ENCODE measurements at places on chromosomes 11 and 22. TPM values are rescaled to one million over a fixed set of nuclear protein-coding genes. Genes with fewer than 3 reads are reported as not detected.

DNA sequence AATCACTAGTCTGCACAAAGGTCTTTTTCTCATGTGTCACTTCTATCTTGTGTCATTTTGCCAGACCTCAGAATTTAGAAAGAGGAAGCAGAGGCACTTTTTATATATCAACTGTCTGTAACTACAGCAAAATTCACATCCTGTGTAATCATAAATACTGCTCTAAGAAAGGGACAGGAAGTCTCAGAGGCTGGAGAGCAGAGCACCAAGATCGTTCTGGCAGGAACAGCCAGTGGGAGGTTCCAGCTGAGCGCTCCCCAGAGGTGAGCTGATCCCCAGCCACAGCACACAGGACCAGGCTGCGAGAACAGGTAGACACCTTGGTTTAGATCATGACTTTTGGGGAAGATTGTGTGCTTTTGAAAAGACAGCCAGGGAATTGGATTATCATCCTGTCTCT lies at the start of gene MS4A7:
Gene MS4A7 (plus strand): TSS at position 179 of the 400 bp plus-strand sequence. CDS start 4,610 bp downstream, outside the sequence.
- no peak within 1 kb of the TSS for H3K27ac ChIP-seq
- peaks cover 7% of the 10 kb centered on the region for H3K4me1 ChIP-seq
- H3K4me3 ChIP-seq, result no peak within 1 kb of the TSS

- no peaks in the 10 kb centered on the region for H3K27me3 ChIP-seq
- no peak overlapping the region for H3K27ac ChIP-seq
- no peak for DNase-seq
- H3K36me3 ChIP-seq, result no peaks in the 10 kb centered on the region
- no peak overlapping the region for H3K4me3 ChIP-seq
Observed at GRCh38 chr22:23147617-23148387, 2.5 kb downstream of the RAB36 start.

GRCh38 chr22:28799606-28800307 lies 612 bp downstream of the XBP1 start:
- DNase-seq, result peak; percentile 38
- H3K36me3 ChIP-seq, result peaks cover 45% of the 10 kb centered on the region
- peak overlapping the region; percentile 89 for H3K4me3 ChIP-seq
- H3K27ac ChIP-seq, result peak overlapping the region; percentile 97
- peaks cover 48% of the 10 kb centered on the region for H3K4me1 ChIP-seq

DNA sequence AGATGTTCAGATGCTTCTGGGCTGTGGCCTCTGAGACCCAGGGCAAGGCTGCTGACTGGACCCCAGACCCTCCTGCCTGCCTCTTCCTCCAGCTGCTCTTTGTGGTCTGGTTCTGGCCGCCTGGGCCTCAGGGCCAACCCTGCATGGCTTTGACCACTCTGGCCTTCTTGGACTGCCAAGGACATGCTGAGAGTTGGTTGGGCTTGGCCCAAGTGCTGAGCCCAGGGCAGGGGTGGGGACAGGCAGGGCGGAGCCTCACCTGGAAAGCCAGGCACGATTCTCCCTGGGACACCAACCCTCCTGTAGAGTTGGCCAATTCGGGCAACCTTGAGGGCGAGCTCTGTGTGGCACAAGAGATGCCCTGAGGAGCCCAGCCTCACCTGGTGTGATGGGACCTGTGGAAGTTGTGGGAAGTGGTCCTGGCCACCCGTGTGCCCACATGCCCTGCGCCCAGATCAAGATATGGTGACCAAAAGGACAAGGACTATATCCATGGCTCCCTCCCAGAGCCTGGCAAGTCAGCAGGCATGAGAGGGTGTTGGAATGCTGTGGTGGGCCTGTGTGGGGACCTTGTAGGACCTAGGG lies 11.6 kb downstream of the TANGO2 start:
- H3K4me1 ChIP-seq, result peaks cover 27% of the 10 kb centered on the region
- no peak for DNase-seq
- H3K27ac ChIP-seq, result no peak overlapping the region
- H3K4me3 ChIP-seq, result no peak overlapping the region
- peaks cover 1% of the 10 kb centered on the region for H3K36me3 ChIP-seq

DNA sequence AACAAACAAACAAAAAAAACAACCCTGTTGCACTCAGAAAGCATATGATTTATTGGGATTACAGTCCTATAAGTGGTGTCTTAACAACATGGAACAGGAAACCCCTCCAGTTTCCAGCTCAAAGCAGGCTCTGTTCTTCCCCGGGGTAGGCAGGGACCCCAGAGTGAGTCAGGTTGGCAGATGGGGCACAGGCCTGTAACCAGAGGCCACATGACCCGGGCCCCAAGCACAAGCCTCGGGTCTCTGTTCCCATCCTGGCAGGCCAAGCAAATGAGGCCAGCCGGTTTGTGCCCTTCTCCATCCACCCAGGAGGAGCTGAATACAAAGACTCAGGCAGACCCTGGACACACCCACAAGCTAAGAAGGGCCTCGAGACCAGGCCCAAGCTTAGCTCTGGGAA lies 75.8 kb downstream of the NAT10 start:
- H3K36me3 ChIP-seq, result no peaks in the 10 kb centered on the region
- H3K4me3 ChIP-seq, result no peak overlapping the region
- H3K4me1 ChIP-seq, result peaks cover 22% of the 10 kb centered on the region
- peak; percentile 44 for DNase-seq
- H3K27me3 ChIP-seq, result no peaks in the 10 kb centered on the region

DNA sequence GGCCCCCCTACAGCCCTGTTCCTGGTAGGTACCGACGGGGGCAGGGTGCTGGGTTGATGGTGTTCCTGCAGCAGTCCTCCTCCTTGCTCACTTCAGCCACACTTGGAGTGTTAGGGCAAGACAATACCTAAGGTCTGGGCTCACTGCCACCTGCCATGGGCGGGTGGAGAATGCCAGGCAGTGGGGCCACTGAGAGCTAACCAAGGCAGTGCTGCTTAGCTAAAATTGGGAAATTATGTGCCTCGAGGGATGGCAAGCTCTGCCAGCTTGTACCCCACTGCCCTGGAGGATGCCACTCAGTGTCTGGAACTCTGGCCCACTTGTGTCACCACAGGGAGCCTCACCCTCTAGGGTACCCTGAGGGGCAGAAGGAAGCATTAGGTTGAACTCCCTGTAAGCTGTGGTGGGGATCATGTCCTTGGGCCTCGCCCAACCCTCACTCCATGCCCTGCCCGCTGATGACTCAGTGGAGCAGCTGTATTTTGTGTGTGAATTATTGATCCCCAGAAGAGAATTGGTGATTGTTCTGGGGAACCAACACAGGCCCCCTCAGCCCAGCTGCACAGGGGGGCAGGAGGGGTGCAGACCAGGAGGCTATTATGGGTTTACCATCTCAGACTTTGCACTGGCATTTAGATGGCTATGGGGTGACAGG lies 17.7 kb downstream of the PHLDB1 start:
- no peaks in the 10 kb centered on the region for H3K36me3 ChIP-seq
- peaks cover 11% of the 10 kb centered on the region for H3K4me1 ChIP-seq
- DNase-seq, result no peak
- no peak overlapping the region for H3K27ac ChIP-seq
- H3K27me3 ChIP-seq, result peaks cover 3% of the 10 kb centered on the region

DNA sequence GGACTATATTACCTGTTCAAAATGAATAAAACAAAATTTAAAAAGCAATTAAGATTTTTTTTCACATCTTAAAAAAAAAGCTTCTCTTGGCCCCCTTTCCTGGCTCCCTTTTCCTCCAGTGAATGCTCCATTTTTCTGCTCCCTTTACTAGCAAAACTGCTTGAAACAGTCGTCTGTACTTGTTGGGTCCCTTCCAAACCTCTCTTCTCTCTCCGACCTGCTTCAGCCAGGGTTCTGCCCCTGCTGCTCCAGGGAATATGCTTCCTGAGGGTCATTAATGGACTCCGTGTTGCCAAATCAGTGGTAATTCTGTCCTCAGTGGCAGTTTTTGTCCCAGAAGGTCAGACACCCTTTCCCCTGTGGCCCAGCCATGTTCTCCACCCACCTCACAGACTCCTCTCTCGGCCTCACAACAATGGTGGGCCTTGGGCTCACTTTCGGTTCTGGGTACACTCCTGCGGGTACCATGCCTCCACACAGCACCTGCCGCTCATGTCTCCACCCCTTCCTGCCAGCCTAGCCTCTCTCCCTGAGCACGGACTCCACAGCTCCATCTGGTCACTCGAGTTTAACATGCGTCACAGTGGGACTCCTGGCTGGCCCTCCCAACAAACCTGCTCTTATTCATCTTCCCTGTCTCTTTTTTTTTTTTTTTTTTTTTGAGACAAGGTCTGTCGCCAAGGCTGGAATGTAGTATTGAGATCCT lies 7.8 kb upstream of the POLR3H start:
- H3K27ac ChIP-seq, result no peak overlapping the region
- no peaks in the 10 kb centered on the region for H3K36me3 ChIP-seq
- DNase-seq, result no peak

DNA sequence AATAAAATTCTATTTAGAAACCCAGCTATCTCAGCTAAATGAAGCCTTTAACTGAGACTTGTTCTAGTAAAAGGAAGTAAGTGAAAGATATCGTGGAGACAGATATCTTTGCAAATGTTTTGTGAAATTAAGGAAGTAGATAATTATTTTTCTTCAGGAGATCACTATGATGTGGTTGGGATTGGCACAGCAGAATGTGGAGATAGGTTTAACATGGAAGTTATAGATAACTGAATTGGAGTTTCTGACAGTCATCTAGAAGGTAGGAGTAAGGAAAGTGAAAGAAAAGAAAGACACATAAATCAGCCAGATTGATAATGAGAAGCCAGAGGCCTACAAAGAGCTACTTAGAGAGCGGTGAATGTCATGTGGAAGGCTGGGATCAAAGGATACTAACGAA lies 4.7 kb upstream of the CASP5 start:
- peaks cover 34% of the 10 kb centered on the region for H3K36me3 ChIP-seq
- peaks cover 28% of the 10 kb centered on the region for H3K4me1 ChIP-seq
- no peak for DNase-seq
- no peaks in the 10 kb centered on the region for H3K27me3 ChIP-seq
- H3K27ac ChIP-seq, result no peak overlapping the region

- DNase-seq, result no peak
- no peak overlapping the region for H3K4me3 ChIP-seq
- H3K27ac ChIP-seq, result no peak overlapping the region
Observed at GRCh38 chr11:29324328-29324727, 692.5 kb downstream of the KCNA4 start.

DNA sequence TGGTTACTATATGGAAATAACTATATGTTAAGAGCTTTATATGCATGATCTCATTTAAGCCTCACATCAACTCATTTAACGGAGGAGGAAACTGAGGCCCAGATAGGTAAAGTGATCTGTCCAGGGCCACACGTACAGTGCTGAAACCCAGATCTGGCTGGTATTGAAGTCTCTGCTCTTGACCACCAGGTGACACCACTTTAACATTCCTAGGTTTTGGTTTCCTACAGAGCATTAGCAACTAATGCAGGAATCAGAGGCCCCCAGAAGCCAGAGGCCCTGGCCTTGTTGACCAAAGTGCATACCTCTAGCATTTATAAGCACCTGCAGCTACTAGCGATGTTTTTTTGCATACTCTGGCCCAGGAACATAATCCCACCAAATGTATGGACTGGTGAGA lies 12.9 kb upstream of the LIMK2 start:
- no peak overlapping the region for H3K27ac ChIP-seq
- no peaks in the 10 kb centered on the region for H3K36me3 ChIP-seq
- no peak for DNase-seq
- H3K27me3 ChIP-seq, result no peaks in the 10 kb centered on the region
- no peaks in the 10 kb centered on the region for H3K4me1 ChIP-seq

DNA sequence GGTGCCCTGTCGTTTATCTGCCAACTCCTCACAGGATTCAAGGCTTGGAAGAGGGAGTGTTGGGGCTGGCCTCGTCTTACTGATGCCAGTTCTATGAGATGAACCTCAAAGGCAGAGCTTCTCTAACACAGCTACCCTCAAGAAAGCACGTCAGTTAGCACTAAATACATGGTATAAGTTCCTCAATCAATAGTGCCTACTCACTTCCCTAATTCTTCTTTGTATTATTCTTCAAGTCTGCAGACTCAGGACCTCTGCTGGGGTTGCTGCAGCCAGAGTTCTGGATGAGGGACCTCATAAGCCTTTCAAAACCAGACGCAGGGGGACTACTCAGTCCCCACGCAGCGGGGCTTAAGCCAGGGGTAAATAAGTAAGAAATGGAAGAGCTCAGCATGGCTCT lies 118.3 kb downstream of the VPREB1 start:
- H3K4me1 ChIP-seq, result no peaks in the 10 kb centered on the region
- no peak overlapping the region for H3K4me3 ChIP-seq
- H3K36me3 ChIP-seq, result no peaks in the 10 kb centered on the region
- H3K27me3 ChIP-seq, result peaks cover 34% of the 10 kb centered on the region
- no peak overlapping the region for H3K27ac ChIP-seq
- DNase-seq, result no peak

DNA sequence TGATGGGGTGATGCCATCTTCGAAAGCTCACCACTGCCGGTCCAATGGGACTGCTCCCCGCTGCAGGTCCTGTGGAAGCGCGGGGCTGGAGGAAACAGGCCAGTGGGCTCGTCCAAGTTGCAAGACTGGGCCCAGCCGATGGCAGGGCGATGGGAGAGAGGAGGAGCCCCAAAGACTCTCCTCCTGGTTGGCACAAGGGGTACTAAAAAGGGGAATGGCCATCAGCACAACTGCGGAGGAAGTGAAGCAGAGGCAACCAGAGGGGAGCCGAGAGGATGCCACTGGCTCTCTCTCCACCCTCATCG lies 357.1 kb downstream of the SHANK2 start:
- no peaks in the 10 kb centered on the region for H3K4me1 ChIP-seq
- H3K27me3 ChIP-seq, result no peaks in the 10 kb centered on the region
- no peak for DNase-seq
- H3K4me3 ChIP-seq, result no peak overlapping the region

- H3K36me3 ChIP-seq, result no peaks in the 10 kb centered on the region
- peaks cover 5% of the 10 kb centered on the region for H3K27me3 ChIP-seq
- no peak overlapping the region for H3K4me3 ChIP-seq
- no peaks in the 10 kb centered on the region for H3K4me1 ChIP-seq
Observed at GRCh38 chr11:110053848-110054414, 39.3 kb upstream of the ZC3H12C start.

DNA sequence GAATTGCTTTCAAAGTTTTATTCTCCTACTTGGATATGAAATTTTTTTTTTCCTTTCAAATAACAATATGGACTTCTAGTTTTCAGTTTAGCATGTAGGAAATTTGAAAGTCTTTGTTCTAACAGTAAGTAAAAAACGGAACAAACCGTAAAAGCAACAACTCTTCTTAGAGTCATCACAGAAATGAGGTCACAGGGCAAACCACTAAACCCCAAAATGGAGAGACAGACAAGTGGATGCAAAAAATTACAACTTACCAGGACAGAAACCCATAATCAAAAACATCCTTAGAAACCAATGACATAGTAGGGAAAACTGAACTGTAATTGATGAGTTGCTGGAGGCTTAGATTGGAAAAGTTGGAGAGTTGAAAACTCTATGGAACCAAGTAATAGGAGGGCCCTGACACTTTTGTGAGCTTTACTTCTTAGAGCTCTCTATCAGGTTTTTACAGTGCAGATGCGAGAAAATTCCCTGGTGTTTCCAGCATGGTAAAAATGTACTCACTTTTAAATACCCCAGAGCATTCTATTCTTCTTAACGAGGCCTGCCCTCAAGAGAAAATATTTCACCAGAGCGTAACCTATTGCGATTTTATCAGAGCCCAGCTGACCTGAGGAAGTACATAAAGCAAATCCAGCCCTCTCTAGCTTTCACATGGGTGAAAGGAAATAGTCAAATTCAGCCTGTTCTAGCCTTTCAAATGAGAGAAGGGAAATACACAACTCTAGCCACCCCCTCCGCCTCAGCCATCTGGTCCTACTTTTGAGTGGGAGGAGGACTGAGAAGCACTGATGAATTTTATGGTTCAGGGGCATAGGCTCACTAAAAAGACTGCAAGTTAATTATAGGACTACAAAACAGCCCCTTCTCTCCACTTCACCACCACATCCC lies 39.1 kb downstream of the CASP12 start:
- no peak overlapping the region for H3K27ac ChIP-seq
- DNase-seq, result no peak
- H3K27me3 ChIP-seq, result no peaks in the 10 kb centered on the region
- H3K4me3 ChIP-seq, result no peak overlapping the region

Gene PHOX2A
- total RNA-seq, result not detected

Gene HORMAD2
- total RNA-seq, result not detected

Gene NXPE1
- total RNA-seq, result not detected

Gene PAMR1
- not detected for total RNA-seq

Gene THRSP
- not detected for total RNA-seq

Gene C1QTNF4
- total RNA-seq, result not detected

Gene TMEM25
- total RNA-seq, result 13.3 TPM

All from activated naive CD4-positive, alpha-beta T cell treated with anti-CD3 and anti-CD28 coated beads for 36 hours (primary cell).